ENCODE measurements at places on chromosomes 3 and 15.

GRCh38 chr3:13745636-13746035, 134.2 kb downstream of the WNT7A start:
- no peak for DNase-seq

DNA sequence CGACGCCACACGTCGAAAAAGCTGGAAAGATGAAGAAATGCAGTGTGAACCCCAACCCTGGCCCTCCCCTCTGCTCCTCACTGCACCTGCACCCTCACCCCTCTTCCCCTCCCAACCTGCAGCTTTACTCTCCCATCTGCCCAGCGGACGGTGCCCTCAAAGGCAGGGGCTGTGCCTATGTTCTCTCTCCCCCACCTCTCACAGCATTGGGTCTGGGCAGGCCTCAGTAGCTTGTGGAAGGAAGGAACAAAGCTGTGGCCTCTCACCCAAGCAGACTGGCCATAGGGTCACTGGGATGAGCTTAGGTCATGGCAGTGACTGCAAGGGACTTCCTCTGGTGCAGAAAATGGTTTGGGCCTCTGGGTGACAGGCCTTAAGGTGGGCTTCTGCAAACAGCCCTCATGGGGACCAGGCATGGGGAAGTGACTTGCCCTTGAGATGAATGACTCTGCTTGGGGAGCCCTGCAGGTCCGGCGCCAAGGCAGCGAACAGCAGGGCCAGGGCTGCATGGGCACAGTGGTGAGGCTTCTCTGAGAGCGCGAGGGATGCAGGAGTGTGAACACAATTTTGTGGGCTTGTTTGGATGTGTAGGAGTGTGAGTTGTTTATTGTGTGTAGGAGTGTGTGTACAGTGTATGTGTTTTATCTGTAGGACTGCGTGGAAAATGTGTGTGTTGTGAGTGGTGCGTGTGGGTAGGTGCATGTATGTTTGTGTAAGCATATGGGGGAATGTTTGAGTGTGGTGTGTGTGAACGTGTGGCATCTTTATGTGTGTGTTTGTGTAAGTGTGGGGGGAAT, 29.2 kb downstream of the SRPRB start:
- DNase-seq = no peak

GRCh38 chr3:126750756-126751121, 46.7 kb downstream of the CHCHD6 start:
- DNase-seq = no peak

DNA sequence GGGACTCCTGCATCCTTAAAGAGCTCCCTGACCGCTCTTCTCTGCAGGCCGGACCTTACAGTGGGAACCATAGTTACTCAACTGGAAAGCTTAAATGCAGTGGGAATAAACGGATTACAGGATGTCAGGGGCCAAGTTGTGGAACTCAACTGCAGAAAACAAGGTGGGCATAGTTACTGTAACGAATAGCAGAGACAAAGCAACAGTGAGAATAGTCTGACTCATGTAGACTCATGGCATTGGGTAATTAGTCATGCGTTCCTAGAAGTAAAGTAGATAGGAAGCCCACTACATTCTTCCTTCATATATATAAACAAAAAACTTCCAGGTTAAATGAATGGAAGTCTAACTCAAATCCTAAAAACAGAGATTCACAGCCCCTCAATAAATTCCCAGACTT, 95.5 kb upstream of the CHRNA7 start:
- DNase-seq = no peak

DNA sequence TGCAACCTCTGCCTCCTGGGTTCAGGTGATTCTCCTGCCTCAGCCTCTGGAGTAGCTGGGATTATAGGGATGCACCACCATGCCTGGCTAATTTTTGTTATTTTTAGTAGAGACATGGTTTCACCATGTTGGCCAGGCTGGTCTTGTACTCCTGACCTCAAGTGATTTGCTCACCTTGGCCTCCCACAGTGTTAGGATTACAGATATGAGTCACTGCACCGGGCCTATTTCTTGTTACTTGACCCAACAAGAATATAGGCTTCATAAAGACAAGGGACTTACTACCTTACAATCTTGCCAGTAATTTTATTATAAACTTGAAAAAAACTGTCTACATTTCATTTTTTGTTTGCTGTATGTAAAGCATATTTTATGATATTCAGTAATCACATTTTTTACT, 21.4 kb upstream of the ZBTB47 start:
- DNase-seq = peak; percentile 11

DNA sequence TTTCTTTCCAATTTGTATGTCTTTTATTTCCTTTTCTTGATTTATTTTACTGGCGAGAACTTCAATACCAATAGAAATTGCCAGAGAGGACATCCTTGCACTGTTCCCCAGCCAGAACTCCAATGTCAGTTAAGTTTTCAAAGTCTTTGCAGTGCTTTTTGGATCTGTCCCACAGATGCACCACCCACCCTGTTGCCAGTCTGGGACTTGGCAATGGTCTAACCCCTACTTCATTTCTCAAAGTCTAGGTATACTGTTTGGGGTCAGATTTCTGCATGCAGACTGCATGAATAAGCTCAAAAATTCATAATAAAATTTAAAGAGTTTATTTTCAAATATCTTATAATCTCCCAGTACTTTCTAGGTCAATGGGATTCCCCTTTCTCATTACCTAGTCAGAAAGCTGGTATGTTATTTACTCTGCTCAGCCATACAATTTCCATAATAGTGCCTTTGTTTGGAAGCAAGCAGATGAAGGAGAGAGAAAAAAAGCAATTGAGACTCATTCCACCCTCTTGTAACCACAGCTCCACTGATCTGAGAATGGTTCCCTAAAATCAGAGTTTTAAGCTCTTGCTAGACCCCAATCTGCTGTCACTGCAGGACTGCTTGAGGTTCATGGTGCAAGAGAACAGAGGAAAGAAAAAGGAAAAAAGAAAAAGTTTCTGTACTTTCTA, 125.9 kb upstream of the PLXND1 start:
- no peak for DNase-seq

- no peak for DNase-seq
Observed at GRCh38 chr3:132407025-132407424, 10.3 kb upstream of the DNAJC13 start.

DNA sequence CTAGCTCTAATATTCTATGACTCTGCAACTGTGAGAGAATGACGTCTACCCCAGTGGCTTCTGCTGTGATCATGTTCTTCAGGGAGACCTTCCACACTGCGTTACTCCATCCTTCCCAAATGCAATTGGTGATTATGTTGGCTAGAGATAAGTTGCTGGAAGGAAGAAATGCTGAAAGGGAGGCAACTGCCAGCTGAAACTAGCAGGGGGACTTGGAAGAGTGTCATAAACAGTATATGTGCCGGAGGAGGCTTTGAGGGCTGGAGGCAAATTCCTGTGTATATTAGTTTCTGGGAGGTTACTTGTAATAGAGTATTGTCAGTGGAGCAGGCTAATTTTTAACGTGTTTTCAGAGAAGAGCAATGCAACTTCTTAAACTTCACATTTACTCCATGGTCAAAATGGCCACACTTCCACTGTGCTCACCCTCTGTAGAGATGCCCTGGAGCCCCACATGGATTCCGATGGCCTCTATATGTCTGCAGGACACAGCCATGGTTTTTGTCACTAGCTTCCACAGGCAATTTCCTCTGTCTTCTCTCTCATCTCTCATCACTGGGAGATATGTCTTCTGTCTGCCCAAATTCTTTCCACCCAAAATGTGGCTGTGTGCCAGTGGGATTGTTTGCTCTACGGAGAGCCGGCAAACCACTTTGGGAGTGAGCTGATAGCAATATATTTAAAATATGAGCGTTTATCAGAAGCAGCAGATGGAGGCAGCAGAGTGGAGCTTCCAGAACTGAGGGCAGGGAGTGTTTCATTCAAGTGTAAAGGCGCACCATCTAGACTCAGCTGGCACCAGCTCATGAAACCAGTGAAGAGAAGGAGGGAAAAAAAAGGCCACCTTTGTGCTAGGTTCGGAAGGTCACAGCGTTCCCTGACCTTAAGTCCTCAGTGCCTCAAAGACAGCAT, 13.3 kb upstream of the CD47 start:
- no peak for DNase-seq

DNA sequence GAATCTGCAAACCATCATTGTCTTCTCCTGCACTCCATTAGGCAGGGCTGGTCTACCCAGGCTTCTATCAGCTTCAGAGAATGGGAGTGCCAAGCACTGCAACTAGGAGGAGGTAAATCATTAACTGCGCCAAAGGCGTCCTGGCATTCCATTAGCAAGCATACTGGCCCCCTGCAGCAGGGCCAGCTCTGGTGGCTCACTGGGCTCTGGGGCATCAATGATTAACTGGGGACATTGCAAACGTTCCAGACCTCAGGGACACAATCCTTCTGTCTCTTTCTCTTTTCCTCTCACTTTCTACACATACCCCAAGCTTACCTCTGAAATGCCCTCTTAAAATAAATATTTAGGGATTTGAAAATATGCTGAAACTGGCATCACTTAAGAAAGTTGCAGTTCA, 129.0 kb downstream of the MYLK start:
- no peak for DNase-seq

- no peak for DNase-seq
Observed at GRCh38 chr3:126649556-126650092, 5.3 kb downstream of the TXNRD3 start.

- DNase-seq = no peak
Observed at GRCh38 chr3:155190691-155191090, 102.8 kb downstream of the STRIT1 start.

- DNase-seq = peak; percentile 44
Observed at GRCh38 chr3:138862924-138863775, 28.4 kb upstream of the PIK3CB start.

DNA sequence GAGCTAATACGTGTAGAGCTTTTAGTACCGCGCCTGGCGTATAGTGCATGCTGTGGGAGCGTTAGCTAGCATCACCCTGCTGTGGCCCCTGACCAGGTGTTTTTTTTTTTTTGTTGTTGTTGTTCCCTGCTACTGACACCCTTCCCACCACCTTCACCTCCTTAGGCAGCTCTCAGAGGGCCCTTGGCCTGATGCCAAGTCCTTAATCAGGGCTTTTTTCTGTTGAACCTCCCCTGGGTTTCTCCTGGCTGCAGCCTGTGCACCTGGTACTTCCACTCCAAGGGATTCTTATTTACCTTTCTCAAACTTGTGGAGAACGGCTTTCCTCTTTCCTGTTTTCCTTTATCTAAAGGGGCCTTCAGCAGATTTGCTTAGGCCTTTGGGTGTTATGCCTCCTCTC, 53.3 kb downstream of the SLC7A14 start:
- DNase-seq = no peak

- DNase-seq = no peak
Observed at GRCh38 chr15:61411902-61412510, 182.9 kb upstream of the RORA start.

GRCh38 chr3:56196700-56197099, 271.6 kb downstream of the ERC2 start:
- no peak for DNase-seq

DNA sequence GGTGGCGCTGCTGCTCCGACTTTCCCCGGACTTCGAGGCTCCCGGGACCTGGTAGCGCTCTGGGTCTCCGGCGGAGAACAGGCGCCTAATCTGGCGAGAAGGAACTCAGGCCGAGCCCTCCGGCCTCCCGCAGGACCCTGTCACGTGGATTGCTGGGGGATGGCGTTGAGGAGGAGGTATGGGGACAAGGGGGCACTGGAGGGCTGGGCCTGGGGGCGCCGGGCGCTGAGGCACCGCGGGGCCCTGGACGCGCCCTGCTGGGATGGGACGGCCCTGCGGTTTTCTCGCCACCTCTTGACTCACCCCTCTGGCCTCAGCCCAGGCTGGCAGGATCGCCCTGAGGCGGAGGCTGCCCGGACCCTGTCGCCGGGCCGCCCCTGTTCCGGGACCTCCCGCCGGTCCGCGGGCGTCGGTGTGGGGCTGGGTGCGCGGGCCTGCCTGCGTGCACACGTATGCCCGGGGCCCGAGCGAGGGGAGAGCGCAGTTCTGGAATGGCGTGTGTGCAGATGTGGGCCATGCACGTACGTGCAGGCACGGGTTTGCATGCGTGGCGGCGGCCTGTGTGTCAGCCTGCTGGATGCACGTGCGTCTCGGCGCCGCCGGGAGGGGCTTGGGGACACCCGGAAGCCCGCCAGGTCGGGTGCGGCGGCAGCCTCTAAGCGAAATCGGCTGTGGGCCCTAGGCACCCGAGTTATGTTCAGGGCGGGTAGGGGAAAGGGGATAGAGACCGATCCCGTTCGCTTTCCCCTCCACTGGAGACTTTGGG, 752 bp downstream of the C15orf39 start:
- DNase-seq = peak; percentile 85

DNA sequence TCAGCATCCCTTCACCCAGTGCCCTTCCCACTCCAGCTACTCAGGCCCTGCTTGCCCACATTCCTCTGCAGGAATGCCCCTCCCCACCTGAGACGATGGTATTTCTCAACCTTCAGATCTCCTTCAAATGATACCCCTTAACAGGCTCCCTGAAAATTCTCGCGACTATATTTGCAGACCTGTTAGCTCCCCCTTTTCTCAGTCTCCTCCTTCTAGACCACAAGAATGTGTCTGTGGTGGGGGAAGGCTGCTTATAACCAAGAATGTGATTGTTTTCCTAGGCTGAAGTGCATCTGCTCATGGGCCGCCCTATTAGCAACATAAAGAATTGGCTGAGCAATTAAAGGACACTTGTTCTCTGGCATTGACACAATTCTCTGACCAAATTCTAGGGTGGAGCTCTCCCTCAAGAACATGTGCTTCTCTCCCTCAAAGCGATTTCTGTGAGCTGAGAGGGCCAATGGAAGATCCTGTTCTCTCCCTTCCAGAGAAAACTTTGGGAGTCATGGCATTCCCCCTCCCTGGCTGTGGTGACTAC, 19.1 kb upstream of the LIMD1 start:
- DNase-seq = peak; percentile 61

- no peak for DNase-seq
Observed at GRCh38 chr15:35936284-35936683, 390.3 kb upstream of the DPH6 start.

DNA sequence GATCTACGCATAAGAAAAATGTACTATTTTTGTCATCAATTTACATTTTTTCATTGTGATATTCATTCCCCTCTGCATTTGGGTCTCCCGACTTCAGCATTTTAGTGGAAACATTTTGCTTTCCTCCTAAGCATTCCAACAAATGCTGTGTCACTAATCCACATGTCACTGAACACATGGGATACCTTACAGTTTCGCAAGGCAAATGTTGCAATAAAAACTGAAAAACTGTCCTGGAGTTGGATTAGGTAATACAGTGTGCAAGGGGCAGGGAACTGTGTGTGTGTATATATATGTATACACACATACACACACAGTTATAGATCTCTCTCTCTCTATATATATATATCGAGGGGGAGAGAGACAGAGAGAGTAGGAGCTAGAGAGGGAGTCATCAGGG, 632.2 kb downstream of the MAGI1 start:
- DNase-seq = peak; percentile 77

GRCh38 chr3:179149406-179149867, 1.3 kb downstream of the PIK3CA start:
- DNase-seq = peak; percentile 31

GRCh38 chr3:46334741-46335478, 19.0 kb upstream of the CCR2 start:
- peak; percentile 37 for DNase-seq

DNA sequence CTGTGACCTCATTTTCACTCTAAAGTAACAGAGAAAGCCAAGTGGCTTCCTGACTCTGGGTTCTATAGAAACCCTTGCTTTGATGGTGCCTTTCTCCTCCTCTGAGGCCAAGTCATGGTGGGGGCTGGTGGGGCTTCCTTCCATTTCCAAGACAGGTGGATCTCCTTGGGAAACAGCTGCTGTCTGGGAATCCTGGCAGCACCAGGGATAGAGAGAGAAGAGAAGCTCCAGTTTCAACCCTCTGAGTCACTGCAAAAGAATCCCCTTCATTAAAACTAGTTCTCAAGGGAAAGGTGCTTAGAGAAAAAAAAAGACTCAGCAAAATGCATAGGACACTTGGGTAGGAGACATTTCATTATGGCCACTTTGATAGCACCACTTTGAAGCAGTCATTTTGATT, 614.4 kb downstream of the FHIT start:
- DNase-seq = peak; percentile 26

- DNase-seq = no peak
Observed at GRCh38 chr15:40133544-40133943, 24.9 kb upstream of the BMF start.

Data from AG10803 (cell line).